ENCODE measurements at places on chromosomes 2 and 18.

- no peak for DNase-seq
These were observed 16.4 kb upstream of the CYP1B1 start for GRCh38 chr2:38092196-38092902.

DNA sequence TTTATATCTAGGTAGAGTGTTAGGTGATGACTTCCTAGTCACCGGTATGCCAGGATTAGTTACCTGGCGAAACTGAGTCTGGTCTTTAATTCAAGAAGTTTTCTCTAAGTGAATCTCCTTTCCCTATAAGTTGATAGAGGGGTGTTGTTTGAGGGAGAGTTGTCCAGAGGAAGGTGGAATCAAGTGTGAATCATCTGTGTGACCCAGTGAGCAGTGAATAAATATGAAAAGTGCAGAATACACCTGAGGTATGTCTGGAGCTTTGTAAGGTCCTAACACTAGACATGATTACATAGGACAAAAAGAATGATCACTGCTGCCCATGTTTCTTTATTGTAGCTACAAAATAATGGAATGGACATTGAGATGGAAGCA, 11.2 kb downstream of the POU3F3 start:
- DNase-seq = no peak

GRCh38 chr18:70279470-70279869, 9.4 kb upstream of the SOCS6 start:
- no peak for DNase-seq

- DNase-seq = no peak
These were observed 40.9 kb downstream of the GATA6 start for GRCh38 chr18:22210311-22210754.

DNA sequence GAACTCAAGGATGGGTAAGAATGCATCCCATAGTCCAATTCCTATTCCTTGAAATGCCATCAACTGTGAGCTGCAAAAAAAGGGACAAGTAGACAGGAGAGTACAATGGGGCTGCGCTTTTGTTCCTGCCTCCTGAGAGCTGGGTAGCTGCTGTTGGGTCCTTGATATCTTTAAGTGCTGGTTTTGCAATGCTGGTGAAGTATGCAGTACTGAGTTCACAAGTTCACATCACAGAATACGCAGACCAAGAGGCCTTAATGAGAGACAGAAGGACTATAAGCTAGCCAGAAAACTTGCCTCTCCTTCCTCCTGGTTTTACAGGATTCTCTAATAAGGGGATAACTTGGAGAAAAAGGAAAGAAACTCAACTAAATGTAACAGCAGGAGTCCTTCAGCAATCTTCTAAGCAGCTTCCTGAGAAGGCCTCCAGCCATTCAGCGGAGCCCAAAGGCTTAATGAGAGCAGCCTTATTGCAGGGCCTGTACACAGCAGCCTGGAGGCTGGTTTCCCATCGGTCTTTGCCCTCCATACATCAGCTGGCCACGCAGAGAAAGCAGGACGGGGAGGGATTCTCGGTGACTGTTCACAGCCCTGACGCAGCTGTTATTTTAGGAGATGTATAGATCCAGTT, 293.1 kb downstream of the CDCA7 start:
- DNase-seq = no peak
